ENCODE measurements at places on chromosomes 4 and X.

- no peak for DNase-seq
Measured at GRCh38 chrX:46279214-46279924, 265.9 kb downstream of the ZNF674 start.

- no peak for DNase-seq
Measured at GRCh38 chrX:71239781-71240180, 14.2 kb downstream of the ZMYM3 start.

- no peak for DNase-seq
Measured at GRCh38 chr4:43587758-43588157, 695.2 kb downstream of the GRXCR1 start.

- DNase-seq, result no peak
Measured at GRCh38 chr4:90174621-90175023, 47.4 kb downstream of the CCSER1 start.

DNA sequence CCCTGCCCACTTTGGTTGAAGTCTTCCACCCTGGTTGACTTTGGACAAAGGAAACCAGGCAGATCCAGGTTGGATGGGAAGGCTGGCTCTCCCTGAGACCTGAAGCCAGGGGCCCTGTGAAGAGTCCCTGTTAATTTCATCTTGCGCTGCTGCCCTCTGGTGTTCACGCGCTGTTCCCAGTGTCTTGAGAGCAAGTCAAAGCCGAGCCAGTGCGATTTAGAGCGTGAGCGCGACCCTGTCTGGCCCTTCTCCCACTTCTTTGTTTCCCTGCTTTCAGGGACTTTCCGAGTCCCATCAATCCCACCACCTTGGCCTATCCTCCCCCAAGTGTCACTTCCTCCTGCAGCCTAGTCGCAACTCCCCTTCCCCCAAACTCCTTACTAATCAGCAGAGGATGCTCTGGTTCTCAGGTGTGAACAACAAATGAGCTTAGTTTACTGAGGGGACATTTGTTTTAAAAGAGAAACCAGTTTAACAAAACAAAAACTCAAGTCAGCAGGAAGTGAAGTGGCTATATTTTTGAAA lies 25.8 kb upstream of the CHRNA9 start:
- peak; percentile 88 for DNase-seq

- DNase-seq, result no peak
Measured at GRCh38 chr4:173652283-173652931, 122.4 kb upstream of the HAND2 start.

DNA sequence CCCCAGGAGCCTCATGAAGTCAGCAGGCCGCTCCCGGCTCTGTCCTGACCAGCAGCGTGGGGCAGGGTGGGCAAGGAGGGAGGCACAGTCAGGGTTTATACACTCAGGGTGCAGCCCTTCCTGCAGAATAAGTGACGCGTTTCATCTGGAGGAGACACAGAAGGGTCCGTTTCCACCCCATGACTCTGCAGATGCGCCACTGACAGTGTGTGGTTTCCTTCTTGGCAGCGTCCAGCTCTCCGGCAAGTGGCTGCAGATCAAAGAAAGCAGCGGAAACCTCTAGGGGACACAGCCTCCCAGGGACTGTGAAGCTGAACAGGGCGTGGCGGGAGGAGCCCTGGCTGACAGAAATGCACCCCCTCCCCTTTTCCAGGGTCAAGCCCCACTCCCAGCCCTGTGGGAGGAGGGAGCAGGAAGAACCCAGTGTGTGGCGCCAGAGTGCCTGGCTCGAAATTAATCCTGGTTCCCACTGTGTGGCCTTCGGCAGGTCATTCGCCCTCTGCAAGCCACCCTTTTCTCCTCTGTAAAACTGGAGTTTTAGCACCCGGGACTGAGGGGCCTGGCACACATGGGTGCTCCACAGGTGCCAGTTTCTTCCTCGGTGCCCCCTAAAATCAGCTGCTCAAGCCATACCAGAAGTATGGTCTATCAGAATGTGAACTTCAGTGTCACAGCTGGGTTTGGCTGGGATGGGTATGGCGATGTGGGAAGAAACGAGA lies 17.3 kb upstream of the TBC1D14 start:
- DNase-seq, result peak; percentile 63

DNA sequence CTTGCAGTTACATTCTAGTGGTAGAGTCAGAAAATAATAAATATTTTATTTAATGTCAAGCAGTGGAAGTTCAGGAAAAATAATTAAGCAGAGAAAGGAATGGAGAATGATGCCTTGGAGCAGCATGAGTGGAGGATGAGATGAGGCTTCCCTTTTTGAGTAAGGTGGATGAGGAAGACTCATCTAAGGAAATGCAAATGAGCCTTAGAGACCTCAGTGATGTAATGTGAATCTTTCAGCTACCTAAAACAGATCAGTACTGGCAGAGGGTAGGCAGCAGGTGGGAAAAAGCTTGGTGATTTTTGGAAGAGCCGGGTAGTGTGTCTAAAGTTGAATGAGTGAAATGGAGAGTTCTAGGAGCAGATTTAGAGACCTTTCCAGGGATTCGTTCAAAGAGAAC lies 118.2 kb downstream of the GRID2 start:
- no peak for DNase-seq

GRCh38 chr4:23999714-24000469 lies 110.0 kb upstream of the PPARGC1A start:
- DNase-seq, result no peak

DNA sequence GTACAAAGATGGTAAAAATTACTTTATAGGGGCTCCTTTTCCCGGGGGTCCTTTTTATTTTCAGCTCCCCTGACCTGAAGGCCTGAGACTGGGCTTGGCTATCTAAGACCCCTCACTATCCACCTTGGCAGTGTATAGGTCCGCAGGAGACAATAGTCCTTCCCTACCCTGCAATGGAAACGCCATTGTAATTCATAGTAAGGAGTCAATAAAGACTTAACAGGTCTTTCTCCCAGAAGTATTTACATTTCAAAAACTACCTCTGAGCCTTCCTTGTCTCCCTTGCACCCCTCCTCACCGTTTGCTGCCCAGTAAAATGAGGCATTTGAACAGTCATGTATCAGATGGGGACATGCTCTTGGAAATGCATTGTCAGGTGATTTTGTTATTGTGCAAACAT lies 401.2 kb upstream of the CNKSR2 start:
- DNase-seq, result no peak

DNA sequence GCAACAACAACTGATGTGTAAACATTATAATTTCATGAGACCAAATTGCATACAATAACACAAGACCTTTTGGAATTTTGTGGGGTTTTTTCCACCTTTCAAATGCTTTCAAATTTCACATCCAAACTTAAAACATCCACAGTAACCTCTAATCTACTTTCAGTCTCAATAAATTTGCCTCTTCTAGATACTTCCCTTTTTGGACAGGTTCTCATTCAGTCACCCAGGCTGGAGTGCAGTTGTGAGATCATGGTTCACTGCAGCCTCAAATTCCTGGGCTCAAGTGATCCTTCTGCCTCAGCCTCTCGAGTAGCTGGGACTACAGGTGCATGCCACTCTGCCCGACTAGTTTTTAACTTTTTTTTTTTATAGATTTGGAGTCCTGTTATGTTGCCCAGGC lies 556.6 kb downstream of the NLGN4X start:
- no peak for DNase-seq

DNA sequence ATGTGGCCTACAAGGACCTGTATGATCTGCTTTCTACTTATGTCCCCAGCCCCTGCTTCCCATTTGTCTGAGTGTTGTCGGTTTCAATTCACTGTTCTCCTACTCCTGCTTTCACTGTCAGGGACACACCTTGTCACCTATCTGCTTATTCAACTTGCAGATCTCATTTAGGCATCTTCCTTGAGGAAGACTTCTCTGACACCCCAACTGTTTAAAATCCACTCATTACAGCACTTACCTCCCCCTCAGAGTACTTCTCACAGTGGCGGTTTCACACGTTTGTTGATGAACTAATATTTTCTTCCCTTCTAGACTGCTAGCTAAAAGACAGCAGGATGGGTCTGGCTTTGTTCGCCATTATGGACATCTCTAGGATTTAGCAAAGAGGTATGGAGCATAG lies 279.9 kb upstream of the TET2 start:
- DNase-seq, result no peak

DNA sequence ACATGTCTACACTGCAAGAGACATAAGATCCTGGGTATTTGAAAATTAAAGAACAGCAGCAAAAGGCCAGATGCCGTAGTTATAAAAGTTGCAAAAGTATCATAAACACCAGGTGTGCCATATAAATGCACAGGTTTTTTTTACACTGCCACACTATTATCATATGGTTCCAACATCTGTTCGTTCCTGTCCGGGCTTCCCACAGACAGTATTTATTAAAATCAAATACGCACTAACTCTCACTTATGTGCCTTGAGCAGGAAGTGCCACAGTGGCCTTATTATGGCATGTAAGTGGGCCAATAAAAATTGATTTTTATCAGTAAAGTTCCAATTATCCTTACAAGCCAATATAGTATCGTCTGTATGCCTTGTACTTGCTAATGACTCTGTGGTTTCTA lies 873.2 kb downstream of the RPA4 start:
- no peak for DNase-seq

DNA sequence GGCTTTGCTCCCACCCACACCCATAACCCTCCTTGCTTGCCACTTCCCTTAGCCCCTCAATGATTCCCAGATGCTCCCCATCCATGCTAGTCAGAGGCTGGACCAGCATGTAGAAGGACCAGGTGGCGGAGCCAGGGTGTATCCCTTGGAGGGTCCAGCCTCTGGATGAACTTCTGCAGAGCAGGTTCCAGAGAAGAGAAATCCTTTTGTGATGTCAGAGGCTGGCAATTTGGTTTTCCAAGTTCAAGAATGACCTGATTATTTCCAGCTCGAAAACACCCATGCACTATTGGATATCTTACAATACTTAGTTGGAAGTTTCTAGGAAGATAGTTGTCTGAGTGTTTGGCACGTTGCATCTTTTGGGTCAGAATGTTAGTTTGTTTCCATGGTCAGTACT lies 168.3 kb upstream of the RPS6KA3 start:
- no peak for DNase-seq

DNA sequence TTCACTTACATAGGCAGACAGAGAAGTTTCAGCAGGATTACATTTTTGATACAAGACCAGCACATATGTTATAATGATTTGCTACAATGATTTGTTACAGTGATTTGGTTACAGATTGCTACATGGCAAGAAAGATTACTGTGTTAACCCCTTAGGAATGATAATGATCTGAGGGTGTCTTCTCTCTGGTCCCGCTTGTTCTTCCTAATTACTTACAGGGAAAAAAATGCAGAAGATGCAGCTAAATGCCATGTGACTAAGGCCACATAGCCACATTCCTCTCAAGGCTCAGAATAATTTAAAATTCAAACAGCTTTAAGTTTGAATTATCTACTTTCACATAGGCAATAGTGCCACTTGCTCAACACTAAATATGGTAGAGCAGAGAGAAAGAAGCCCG lies 9.7 kb upstream of the LAP3 start:
- no peak for DNase-seq

- no peak for DNase-seq
Measured at GRCh38 chr4:102610476-102610875, 109.3 kb downstream of the NFKB1 start.

DNA sequence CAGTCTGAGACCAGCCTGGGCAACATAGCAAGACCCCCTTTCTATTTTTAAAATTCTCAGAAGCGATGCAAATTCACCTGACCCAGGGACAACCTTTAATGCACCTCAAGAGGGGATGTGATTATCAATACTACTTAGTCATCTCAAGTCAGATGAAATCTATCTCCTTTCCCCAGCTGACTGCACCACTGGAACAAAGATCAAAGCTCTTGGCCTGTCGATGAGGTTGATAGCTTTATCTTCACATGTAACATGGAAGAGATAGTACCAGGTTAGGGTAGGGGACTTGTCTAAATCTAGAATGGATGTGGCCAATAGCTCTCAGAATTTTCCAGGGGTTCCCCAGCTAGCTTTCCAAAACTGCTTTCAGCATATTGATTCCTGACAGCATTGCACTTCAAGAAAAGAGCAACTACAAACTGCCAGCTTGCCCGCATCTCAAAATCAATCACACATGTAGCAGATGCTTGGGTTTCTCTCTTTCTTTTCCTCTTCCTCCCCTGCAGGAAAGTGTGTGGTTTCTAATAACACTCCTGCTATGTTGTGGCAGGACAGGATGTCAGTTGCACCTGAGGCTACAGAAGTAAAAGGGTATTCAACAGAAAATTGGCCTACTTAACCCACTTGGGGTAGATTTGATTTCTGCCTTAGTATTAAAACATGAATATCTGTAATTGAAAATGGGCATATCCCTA lies 12.2 kb upstream of the TMEM164 start:
- DNase-seq, result no peak

DNA sequence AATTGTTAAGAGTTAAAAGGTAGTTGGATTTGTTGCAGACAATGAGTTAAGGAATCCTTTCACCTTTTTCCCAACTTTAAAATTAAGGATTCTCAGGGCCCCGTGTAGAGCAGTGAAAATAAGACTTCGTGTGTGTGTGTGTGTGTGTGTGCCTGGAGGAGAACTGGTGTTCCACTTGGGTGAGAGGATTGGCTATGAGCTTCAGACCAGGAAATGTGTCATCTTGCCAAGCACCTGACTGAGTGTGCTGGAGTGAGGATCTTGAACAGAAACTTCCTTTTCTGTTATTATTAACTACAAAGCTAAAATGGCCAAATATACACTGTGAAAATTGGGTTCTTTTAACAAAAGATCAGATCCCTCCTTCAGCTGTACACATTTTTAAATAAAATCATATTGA lies 113.1 kb upstream of the VCX2 start:
- no peak for DNase-seq

DNA sequence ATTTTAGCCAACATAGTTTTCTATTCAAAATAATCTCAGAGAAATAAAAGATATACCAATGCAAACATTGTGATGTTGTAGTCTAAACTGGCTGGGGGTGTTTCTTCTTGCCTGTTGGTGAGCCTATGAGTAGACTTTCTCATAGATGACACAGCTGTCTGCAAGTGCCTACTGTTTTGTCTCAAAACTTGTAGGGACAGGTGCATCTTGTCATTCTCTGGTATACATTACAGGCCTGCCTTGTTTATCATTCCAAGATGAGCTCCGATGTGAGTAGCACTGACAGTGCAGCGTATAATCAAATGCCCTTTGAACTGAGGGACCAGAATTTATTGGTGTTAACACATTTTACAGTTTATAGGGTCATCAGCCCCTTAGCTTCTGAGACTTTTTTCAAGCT lies 353.8 kb downstream of the PRDM5 start:
- DNase-seq, result no peak

GRCh38 chr4:124079174-124079780 lies 633.3 kb downstream of the ANKRD50 start:
- DNase-seq, result no peak

DNA sequence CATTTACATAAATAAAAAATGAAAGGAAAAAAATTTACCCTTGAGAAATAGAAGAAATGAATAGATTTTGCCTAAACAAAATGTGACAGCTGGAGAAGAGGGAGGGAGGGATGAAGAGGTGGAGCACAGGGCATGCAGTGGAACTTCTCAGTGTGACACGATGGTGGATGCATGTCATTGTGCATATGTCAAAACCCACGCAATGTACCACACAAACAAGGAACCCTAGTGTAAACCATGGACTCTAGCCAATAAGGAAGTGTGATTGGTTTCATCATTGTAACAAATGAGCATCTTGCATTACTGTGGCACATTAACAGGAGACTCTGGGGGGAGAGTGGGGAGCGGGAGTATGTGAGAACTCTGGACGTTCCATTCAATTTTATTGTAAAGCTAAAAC lies 58.6 kb downstream of the GATB start:
- no peak for DNase-seq

Measured in right lobe of liver (tissue), 6 donors.